Spinal cord (tissue), 10 donors: ENCODE measurements at places on chromosomes 3 and 15. TPM values are rescaled to one million over a fixed set of nuclear protein-coding genes. Genes with fewer than 3 reads are reported as not detected.

Gene MYO5C
- polyA plus RNA-seq, result 6.2 TPM

Gene IL16
- 5.3 TPM for polyA plus RNA-seq

Gene C15orf39
- 15.0 TPM for polyA plus RNA-seq

Gene SLC12A1
- polyA plus RNA-seq, result 4.3 TPM

Gene ZBED2
- not detected for polyA plus RNA-seq
